ENCODE measurements at places on chromosomes 16 and 17.

DNA sequence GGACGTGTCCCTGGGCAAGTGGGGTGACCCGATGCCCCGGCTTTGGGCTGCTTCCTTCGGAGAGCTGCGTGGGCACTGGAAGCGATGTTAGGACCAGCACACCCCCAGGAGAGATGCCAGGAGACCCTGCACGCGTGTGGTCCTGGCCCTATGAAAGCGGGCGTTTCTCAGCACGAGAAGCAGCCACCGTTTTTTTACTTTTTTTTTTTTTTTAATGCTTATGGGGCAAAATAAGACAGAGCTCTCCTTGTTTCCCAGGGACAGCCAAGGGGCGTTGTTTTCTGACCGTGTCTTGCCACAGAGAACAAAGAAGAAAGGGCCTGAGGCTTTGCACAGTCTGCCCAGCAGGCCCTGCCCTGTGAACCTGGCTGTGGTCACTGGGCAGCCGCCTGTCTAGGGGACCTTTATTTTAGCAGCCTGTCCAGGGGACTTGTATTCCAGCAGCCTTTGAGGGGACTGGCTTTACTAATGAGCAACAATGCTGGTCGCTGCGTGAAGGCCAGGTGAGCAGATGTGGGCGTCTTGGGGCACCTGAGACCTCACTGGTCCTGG lies 996 bp downstream of the SLC25A10 start:
- DNase-seq, result no peak

DNA sequence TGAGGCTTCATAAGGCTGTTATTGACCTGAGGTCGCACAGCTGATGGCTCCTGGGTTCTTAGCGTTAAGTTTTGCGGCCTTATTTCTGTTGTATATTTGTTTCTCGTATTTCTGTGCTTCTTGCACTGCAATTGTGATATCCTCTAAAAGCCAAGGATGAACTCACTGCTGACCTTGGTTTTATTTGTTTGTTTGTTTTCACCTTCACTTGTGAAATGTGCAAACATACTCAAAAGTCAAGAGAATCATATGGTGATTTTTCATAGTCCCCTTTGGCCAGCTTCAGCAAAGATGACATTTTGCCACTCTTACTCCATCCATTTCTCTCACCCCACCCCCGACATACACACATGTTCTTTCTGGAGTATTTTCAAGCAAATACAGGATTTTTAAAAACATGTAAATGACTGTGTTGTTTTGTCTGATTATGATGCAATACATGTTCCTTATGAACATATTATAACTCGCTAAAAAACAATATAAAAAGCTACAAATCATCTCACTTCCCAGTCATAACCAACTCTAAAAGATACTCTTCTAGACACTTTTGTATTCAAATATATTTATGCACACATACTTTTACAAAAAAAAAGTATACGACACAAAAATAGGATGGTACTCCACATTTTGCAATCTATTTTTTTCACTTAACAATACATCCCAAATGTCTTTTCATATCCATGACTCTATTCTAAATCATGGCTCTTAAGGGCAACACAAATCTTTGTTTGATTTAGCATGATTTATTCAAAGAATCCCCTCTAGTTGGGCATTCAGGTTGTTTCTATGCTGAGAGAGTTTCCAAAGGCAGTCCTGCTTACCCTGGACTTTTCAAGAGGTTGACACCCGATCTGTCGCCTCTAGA lies 5.7 kb upstream of the ZCCHC14 start:
- DNase-seq, result no peak

- no peak for DNase-seq
Observed at GRCh38 chr17:27327871-27328270, 34.0 kb downstream of the WSB1 start.

DNA sequence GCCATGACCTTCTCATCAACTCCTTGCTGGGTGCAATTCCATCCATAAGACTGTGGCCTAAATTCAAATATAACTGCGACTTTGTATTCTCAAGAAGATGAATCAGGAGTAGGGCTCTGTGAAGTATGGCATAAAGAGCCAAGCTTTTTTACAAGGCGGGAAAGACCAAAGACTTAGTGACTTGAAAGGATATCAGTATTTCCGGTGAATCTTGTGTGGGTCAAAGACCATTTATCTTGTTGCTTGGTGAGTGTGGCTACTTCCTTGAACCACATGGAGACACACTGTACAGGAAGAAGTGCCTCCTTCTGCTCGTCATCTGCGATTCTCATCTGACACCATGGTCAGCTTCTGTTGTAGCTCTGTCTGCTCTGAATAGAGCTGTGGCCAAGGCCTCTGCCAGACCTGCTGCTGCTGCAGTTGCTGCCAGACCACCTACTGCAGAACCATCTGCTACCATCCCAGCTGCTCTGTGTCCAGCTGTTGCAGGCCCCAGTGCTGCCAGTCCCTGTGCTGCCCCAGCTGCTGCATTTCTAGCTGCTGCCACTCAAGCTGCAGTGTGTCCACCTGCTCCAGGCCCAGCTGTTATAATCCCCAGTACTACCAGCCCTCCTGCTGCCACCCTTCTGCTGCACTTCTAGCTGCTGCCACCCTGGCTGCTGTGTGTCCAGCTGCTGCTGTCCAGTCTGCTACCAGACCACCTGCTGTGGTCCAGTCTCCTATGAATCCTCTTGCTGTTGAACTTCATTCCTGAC lies 6.1 kb upstream of the KRTAP2-4 start:
- DNase-seq, result no peak

- DNase-seq, result no peak
Observed at GRCh38 chr17:72970246-72970645, 122.2 kb downstream of the SLC39A11 start.

DNA sequence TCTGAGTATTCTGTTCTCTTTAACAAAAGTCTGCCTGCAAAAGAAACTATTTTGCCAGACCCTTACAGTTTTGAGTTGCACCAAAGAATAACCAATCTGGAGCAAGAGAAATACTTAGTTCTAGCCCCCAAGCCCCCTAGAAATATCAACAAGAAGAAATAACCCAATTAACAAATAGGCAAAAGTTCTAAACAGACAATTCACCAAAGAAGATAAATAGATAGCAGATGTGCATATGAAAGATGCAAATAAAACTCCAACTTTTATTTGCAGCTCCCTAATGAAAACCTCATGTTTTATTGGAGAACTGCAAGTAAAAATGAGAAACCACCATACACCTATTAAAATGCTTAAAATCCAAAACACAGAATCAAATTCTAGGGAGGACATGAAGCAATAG lies 1308.0 kb downstream of the CDH11 start:
- no peak for DNase-seq

DNA sequence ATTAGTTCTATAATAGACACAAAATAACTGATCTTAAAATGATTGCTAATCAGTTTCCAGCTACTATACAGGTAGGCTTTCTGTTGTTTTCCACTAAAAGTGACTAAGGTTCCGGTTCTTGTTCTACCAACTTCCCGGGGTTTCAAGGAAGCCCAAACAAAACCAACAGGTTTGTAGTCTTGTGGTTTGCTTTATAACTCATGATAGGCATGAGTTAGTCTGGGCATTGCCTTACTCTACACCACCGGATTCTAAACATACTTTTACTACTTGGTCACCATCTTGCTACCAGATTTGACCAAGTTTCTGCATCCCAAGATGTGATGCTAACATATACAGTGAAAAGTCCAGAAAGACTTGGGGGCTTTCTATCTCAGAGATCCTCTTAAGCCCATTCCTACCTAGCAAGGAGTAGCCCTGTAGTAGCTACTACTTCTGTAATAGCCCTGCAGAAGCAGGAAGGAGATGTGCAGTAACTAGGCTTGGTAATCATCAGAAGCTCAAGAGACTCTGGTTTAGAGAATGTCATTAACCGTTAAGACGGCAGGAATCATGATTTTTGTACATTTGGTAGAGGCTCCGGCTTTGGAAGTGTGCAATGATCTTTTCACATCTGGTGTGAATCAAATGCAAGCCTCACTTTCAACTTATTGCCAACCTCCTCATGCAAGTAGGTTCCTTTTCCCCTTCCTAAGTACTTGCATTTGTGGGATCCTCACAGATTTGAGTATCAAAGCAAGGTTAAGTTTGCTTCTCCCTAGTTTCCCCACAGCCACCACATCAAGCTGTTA lies 1.6 kb downstream of the FAM117A start:
- DNase-seq, result no peak

GRCh38 chr17:78735832-78736525 lies 46.1 kb downstream of the CYTH1 start:
- no peak for DNase-seq

GRCh38 chr17:17467016-17467415 lies 9.8 kb upstream of the MED9 start:
- no peak for DNase-seq

GRCh38 chr17:61835606-61836005 lies 27.7 kb downstream of the BRIP1 start:
- DNase-seq, result no peak

- no peak for DNase-seq
Observed at GRCh38 chr17:33932996-33933395, 322.1 kb upstream of the CCL2 start.

GRCh38 chr17:60623415-60623814 lies 23.4 kb downstream of the PPM1D start:
- no peak for DNase-seq

- no peak for DNase-seq
Observed at GRCh38 chr17:71472809-71473789, 647.7 kb upstream of the SOX9 start.

- DNase-seq, result no peak
Observed at GRCh38 chr16:85385463-85386331, 227.4 kb upstream of the GSE1 start.

Measured in stimulated activated CD8-positive, alpha-beta memory T cell treated with anti-CD3 and anti-CD28 coated beads, Interleukin-4, amount 100 ng/mL, for 24 hours (primary cell).